NCI-H187 treated with DMSO at 0.1 percent for 48 hours (cell line): ENCODE measurements at places on chromosomes 2 and 18.

DNA sequence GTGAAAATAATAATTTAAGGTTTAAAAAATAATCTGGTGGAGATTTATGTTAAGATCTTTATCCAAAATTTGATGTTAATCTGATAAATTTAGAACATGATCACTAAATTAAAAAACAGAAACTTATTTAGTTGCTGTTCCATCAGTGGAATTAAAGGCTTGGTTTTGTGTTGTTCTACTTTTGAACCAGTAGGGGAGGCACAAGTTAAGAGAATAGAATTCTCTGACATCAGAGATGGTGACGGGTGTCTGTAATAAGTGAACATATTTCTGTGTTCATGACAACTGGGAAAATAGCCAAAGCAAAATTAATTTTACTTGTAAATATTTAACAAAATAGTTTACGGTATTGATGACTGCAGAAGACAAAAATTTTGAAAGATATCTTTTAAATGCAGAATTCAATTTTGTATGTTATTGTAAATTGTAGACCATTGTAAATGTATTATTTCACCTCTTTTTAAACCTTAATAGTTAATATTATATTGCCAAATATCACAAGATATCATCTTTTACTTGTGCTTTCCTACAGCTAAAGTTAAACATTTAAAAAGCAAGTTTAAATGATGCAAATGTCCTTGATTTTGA is 106.0 kb downstream of the UBR3 start:
- DNase-seq, result no peak

- no peak for DNase-seq
Measured at GRCh38 chr2:8953525-8953924, 50.0 kb downstream of the MBOAT2 start.

- DNase-seq, result no peak
Measured at GRCh38 chr2:240586919-240587800, 626 bp downstream of the CAPN10 start.

DNA sequence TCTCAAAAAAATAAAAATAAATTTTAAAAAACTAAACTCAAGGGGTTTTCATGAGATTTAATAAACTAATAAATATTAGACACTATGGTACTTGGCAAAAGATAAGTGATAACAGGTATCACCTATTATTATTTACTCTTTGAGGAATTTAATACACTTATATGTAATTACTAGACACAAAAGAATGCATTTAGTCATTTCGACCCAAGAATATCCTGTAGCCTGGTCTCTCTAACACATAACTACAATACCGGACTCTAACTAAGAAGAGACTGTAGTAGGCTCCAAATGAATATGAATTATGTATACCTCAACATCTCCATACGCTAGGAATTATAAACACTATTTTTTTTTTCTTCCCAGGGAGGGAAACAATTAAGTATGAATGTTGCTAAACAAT is 850.7 kb downstream of the CPS1 start:
- no peak for DNase-seq

DNA sequence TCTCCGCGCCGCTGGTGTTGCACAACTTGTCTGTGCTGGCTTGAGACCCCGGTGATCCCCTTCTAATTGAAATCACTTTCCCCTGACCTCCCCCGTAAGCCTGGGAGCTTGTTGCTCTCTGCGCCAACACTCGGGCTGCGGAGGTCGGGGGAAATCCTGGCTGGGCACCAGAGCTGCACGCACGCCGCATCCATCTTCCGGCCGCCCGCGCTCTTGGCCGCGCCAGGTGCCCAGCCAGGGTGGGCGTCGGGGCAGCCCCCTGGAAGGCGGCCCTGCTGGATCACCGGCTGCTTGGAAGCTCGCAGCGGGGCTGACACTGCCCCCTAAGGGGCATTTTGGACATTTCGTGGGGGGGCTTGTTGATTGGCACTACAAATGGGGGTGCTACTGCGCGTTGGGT is 280.3 kb upstream of the SKOR2 start:
- no peak for DNase-seq

GRCh38 chr2:136297994-136298393 is 180.0 kb upstream of the CXCR4 start:
- DNase-seq, result no peak

DNA sequence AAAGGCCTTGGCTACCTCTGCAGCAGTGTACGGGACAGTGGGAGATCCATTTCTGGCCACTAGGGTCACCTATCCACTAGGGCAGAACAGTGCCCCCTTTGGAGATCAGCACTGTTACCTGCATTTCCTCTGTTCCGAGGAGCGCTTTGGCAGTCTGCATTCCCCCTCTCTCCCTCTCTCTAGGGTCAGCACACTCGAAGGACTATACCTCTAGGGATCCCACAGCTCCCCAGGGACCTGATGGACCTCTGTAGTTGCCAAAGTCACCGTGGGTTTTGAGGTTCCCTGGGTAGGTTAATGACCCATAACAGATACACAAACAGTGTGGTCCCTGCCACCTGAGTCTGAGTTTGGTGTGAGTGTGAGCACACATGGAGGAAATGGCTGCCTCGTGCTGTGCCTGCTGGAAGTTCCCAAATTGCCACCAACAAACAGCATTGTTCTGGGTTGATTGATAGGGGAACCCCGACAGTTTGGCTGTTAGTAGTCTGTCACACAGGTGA is 99.8 kb upstream of the VWC2L start:
- DNase-seq, result no peak

GRCh38 chr2:185219981-185220380 is 518.6 kb upstream of the FSIP2 start:
- no peak for DNase-seq
